ENCODE measurements at places on chromosomes 11 and 22.

DNA sequence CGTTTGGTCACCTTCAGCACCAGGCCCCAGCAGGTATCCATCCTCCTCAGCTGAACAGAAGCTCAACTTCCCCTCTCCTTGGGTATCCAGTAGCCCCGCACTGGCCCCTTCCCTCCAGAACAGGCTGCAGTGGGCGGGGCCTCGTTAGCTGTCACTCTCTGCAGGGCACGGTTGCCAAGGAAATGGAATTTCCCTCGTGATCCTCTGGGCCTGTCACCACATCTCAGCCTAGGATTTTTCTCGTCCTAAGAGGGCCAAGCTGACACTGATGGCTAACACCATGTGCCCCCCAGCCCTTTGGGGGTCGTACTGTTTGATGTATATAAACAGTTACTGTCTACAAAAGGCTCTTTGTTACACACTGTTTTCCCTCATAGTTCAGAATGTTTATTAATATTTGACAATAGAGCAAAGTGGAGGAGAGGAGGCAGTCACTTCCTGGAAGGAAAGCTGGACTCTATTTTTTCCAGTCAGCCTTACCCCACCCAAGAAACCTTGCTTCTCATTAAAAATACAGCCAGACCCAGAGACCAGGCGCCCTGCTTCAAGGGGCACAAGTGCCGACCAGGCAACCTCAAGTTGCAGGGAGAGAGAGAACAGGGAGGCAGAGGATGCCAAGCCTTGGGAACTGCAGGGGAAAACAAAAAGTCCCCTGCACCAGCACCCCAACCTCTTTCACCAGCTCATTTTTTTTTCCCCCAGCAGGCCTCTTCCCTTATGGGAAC is 44.5 kb downstream of the FEZ1 start:
- DNase-seq = no peak

DNA sequence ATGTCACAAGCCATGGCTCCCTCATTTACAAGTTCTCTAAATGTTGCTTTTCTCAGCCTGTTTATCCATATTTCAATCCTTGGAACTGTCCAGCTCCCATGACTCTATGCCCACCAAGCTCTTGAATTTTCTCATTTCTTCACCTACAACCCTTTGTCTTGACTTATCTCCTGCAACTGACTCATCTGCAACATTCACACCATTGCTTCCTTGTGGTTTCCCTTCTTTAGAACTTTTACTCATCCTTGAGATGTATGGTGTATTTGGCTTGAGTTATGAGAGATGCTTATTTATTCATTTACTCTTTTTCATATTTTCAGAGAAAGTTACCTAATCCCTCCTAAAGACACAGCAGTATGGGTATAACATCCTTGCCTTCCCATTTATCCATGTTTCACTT is 18.8 kb downstream of the TRIM34 start:
- no peak for DNase-seq

- DNase-seq = no peak
Observed at GRCh38 chr22:42289671-42290541, 19.5 kb upstream of the TCF20 start.

- no peak for DNase-seq
Observed at GRCh38 chr11:19713196-19714021, 772 bp downstream of the NAV2 start.

GRCh38 chr22:31094741-31095140 is 12.6 kb downstream of the SELENOM start:
- no peak for DNase-seq

DNA sequence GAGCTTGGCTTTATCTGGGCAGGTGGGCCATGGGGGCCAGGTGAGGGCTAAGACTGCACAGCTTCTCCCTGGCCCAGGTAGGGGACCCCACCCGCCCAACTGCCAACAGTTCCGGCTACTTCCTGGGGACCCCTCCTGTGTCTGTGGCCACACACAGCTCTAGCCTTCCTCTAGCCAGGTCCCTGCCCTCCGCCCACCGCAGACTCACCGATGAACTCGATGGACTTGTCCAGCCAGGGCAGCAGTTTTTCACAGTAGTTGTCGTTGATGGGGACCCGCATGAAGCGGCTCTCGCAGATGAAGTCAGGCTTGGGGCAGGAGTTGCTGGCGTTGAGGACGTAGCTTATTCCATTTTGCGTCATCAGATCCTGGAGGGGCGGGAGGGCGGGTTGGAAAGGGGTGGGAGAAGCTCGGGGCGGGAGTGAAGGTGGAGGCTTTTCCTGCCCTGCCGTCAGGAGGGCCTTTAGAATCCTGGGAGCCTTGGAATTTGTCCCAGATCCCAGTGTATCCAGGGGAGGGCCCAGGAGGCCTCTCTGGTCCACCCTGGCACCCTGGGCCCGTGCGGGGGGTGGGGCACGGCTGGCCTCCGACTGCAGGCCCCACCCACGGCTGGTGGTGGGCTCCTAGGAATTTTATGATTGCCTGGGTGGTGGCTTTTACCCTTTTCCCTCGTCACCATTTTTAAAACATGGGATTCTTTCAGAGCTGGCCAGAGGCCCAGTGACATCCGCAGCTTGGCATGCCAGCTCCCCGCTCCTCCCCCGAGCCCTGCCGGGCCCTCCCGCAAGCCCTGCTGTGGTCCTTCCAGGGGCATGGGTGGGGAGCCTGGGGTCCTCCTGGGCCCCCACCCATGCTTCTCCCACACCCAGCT is 13.9 kb downstream of the DUSP8 start:
- DNase-seq = peak; percentile 50

GRCh38 chr11:6856871-6857270 is 6.0 kb upstream of the OR10A2 start:
- DNase-seq = peak; percentile 48

- DNase-seq = no peak
Observed at GRCh38 chr11:861105-861479, 18.4 kb downstream of the TSPAN4 start.
